ENCODE measurements at places on chromosomes 5 and 9. TPM values are rescaled to one million over a fixed set of nuclear protein-coding genes. Genes with fewer than 3 reads are reported as not detected.

The PCDHA13 gene
- 0.17 TPM for total RNA-seq

The SET gene
- total RNA-seq: 421 TPM

The PDCD1LG2 gene
- 0.13 TPM for total RNA-seq

The PLAC8L1 gene
- total RNA-seq: 0.26 TPM

The GPX3 gene
- 22.8 TPM for total RNA-seq

The EIF4E1B gene
- not detected for total RNA-seq

The LRRTM2 gene
- total RNA-seq: not detected

The PSMD5 gene
- 31.0 TPM for total RNA-seq

The FYB1 gene
- 9.4 TPM for total RNA-seq

The ZNF883 gene
- 0.94 TPM for total RNA-seq

Measured in A549 treated with GW870086 at 1 μM for 4 hours (cell line).